ENCODE measurements at places on chromosomes 5 and 9.

- no peak for DNase-seq
These were observed 97.0 kb downstream of the MEF2C start for GRCh38 chr5:88785746-88786565.

DNA sequence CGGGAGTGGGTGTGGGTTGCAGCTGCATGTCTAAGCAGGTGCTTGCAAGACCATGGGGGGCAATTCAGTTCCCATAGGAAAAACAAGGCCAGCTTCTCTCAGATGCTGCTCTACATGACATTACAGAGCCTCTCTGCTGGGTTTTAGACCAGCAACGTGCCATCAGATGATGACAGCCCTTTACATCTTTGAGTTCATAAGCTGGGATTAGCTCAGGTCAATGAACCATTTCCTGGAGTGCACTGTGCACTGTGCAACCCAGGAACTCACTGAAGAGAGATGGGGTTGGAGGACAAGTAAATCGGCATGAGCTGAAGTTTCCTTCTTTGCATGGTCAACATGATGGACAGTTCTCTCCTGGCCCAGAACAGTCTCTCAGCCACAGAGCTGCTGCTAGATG, 160.6 kb downstream of the MARCHF11 start:
- no peak for DNase-seq

- DNase-seq, result no peak
These were observed 15.4 kb upstream of the WNK2 start for GRCh38 chr9:93168581-93168980.

- no peak for DNase-seq
These were observed 56.9 kb upstream of the SIMC1 start for GRCh38 chr5:176181271-176181855.

DNA sequence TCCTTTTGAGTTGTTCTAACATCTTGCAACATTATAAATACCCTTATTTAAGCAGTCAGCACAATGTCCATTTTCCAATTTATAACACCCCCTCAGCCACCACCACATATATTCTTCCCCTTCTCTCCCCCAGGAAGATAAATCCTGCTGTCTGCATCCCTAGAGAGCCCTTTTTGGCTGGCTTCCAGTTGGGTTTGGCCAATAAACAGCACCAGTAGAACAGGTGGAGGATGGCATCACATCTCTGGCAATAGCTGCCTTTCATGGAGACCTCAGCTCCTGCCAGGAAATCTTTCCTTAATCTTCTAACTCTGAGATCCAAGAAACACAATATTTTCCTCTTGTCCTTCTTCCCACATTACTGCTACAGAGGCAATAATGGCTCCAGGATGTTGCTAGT, 53.7 kb downstream of the TRIM36 start:
- DNase-seq, result no peak

DNA sequence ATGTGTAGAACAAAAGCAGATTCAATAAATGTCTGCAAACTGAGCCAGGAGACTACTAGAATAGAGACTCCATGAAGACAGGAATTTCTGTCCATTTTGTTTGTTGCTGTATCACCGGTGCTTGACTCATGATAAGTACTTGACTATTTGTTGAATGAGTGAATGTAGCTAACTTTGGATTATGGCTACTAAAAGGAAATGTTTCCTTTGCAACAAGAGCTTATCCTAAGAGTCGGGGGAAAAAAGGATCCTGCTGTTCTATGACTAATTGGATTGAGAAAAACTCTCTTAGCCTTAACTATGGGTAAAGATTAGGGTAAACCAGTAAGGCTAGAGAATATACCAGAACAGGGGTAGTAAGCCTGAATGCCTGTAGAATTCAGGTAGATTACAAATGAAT, 3.5 kb downstream of the PAIP1 start:
- no peak for DNase-seq

Data from stimulated activated CD8-positive, alpha-beta memory T cell treated with anti-CD3 and anti-CD28 coated beads, Interleukin-4, amount 100 ng/mL, for 1 hour (primary cell).